ENCODE measurements at places on chromosomes 4 and X. TPM values are rescaled to one million over a fixed set of nuclear protein-coding genes. Genes with fewer than 3 reads are reported as not detected.

- no peaks in the 10 kb centered on the region for H3K4me1 ChIP-seq
- no peak overlapping the region for H3K4me3 ChIP-seq
- DNase-seq: no peak
These were observed 67.8 kb upstream of the ETNPPL start for GRCh38 chr4:108830509-108831244.

DNA sequence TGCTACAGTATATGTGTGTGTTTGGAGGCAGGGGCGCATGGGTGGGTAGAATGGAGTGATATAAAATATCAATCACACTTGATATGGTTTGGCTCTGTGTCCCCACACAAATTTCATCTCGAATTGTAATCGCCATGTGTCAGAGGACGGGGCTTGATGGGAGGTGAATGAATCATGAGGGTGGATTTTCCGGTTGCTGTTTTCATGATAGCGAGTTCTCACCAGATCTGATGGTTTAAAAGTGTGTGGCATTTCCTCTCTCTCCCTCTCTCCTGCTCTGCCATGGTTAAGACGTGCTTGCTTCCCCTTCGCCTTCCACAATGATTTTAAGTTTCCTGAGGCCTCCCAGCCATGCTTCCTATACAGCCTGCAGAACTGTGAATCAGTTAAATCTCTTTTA, 14.8 kb downstream of the SOWAHB start:
- H3K36me3 ChIP-seq: no peaks in the 10 kb centered on the region
- DNase-seq: no peak
- H3K4me3 ChIP-seq: no peak overlapping the region
- H3K4me1 ChIP-seq: no peaks in the 10 kb centered on the region

- H3K4me1 ChIP-seq: no peaks in the 10 kb centered on the region
- H3K27ac ChIP-seq: no peak overlapping the region
- DNase-seq: no peak
- no peak overlapping the region for H3K4me3 ChIP-seq
- no peaks in the 10 kb centered on the region for H3K36me3 ChIP-seq
These were observed 1029.5 kb downstream of the C4orf33 start for GRCh38 chr4:130125467-130125866.

GRCh38 chr4:45693746-45694145, 430.1 kb downstream of the GABRG1 start:
- no peak overlapping the region for H3K4me3 ChIP-seq
- no peaks in the 10 kb centered on the region for H3K36me3 ChIP-seq
- no peaks in the 10 kb centered on the region for H3K27me3 ChIP-seq
- DNase-seq: no peak
- H3K4me1 ChIP-seq: no peaks in the 10 kb centered on the region

GRCh38 chr4:72112514-72113156, 80.8 kb downstream of the NPFFR2 start:
- H3K27me3 ChIP-seq: no peaks in the 10 kb centered on the region
- DNase-seq: no peak
- H3K4me1 ChIP-seq: no peaks in the 10 kb centered on the region
- no peaks in the 10 kb centered on the region for H3K36me3 ChIP-seq

Gene ANOS1
- total RNA-seq: not detected

Gene TEX13C
- total RNA-seq: not detected

Measured in CD8-positive, alpha-beta memory T cell (primary cell).